ENCODE measurements at places on chromosomes 5 and 9.

DNA sequence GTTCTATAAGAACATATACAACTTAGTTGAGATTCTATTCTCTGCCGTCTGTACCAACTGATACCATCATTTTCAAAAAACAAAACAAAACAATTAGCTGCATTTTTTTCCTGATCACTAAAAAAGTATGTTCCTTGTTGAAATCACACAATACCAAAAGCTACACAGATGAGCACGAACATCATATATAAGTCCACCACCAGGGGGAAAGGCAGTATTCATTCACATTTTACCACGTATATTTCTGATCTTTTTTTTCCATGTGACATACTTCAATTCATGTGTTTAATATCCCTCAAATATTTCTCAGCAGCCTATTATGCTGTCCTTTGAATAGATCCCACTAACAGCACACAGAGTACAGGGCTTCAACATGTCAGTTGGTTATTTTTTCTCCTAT, 40.6 kb downstream of the IRX2 start:
- no peak for DNase-seq

DNA sequence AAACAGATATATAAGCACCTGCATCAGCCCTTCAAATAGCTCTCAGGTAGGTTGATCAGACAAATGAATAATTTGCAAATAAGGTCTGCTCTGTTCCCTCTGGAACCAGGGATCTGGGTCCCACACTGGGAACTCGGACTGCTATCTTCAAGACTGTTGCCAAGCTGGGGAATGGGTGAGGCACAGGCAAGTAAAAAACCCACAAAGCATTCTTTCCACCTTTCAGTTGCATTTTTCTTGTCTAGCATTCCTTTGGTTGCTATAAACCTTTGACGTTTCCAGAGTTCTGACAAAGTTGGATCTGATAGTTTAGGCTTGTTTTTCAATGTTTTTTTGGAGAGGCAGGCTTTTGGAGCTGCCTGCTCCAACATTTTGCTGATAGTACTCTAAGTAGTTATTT, 20.1 kb downstream of the FBXL17 start:
- DNase-seq = no peak

DNA sequence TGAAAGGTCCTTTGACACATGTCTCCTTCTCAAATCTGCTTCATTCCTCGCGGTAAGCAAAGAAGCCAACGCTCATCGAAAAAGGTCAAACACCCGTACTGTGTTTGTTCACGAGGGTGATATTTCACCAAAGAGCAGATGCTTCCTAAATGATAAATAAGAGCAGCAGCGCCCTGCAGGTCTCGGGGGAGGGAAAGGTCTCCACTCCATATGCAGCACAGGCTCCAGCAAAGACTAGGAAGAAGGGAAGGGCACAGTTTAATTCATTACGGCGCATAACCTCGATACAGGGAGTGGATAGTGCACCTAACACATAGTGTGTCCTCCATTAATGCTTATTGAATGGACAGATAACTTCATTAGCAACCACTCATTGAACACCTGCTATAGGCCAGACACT, 593.3 kb downstream of the CDK5RAP2 start:
- DNase-seq = no peak

- no peak for DNase-seq
Observed at GRCh38 chr9:17422994-17423680, 155.7 kb upstream of the SH3GL2 start.

DNA sequence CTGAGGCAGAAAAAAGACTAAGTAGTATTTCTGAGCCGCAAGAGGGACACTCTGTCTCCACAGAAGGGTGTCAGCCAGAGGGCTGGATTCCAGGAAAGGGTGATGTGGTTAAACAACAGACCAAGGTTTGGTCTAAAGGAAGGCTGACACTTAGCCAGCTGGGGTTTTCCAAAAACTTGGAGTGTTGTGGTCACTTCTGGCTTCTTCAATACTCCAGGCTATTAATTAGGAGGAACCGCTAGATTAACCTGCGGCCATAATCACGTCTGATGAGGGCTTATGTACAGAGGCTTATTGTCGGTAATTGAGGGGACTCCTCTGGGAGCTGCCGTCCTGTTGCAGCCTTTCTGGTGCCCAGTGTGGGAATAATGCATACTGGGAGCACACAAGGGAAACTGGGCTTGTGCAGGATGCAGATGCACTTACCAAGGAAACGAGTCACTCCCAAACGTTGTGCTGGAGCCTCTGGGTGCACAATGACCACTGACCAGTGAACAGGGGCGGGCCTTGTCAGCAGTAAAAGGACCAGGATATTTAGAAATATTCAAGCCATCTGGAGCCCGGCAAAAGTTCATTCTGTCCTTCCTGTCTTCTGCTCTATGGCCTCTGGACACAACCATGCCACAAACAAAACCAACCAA, 70.2 kb upstream of the TUT7 start:
- DNase-seq = no peak

DNA sequence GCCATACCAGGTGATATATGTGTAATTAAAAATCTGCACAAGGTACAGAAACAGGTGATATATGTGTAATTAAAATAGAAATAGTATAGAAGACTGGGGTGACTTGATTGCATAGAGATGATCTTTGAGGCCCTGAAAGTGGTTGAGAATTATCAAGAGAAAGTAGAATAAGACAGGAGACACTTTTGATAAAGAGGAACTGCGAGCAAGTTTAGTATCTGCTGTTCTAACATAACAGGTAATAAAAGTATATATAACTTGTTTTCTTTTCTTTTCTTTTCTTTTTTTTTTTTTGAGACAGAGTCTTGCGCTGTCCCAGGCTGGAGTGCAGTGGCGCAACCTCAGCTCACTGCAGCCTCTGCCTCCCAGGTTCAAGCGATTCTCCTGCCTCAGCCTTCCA, 5.4 kb downstream of the SNX2 start:
- no peak for DNase-seq

DNA sequence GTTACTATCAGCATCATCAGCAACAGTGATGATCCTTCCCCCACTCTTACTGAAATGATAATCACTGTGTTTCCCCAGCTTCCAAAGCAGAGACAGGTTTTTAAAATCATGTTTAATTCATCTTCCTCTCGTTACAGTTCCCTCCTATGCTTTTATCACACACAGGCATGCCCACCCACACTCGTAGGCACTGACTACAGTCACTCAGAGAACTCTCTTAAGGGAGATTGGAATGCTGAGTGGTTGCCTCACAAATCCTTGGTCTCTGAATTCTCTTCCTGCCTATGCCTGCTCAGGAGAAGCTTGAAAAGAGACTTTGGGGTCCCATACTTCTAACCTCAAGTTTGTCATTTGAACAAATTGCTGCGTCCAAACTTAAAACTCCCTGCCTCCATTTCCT, 179.2 kb downstream of the FRMD3 start:
- DNase-seq = no peak

DNA sequence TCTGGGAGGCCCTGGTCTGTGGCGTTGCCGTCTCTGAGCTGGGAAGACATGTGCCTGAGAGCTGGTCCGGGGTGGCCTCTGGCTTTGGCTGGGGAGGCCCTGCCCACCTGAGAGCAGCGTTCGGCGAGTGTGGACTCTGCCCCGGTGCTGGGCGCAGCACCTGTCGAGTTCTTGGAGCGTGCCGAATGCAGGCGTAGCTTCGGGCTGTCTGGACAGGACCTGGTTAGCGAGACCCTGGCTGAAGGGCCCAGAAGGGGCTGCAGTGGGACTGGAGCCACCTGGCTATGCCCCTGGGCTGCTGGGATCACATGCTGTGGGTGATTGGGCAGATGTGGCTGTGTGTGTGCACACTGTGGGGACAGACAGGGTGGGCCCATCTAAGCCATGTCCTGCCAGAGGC, 56.5 kb downstream of the RXRA start:
- no peak for DNase-seq

GRCh38 chr9:68447611-68448010, 91.2 kb downstream of the PGM5 start:
- no peak for DNase-seq

- no peak for DNase-seq
Observed at GRCh38 chr9:98520221-98520960, 188.3 kb downstream of the GABBR2 start.

DNA sequence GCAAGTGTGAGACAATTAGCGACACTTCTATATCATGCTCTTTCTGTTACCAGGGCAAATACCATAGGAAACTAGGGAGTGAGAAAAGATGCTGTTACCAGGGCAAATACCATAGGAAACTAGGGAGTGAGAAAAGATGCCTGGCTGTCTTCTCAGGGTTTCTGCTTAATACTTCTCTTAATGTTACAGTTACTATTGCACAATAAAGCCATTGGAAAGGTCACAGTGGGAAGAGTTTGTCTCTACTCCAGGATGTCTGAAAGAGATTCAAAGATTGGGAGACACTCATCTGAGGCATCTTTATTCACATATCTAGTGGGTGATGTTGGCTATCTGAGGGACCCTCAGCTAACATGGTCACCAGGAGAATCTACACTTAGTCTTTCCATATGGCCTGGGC, 431.7 kb upstream of the POU5F2 start:
- no peak for DNase-seq

All from non-pigmented ciliary epithelial cell (primary cell).